ENCODE measurements at places on chromosomes 7 and 10.

- no peak for DNase-seq
Measured at GRCh38 chr7:29308424-29308823, 113.8 kb downstream of the CHN2 start.

DNA sequence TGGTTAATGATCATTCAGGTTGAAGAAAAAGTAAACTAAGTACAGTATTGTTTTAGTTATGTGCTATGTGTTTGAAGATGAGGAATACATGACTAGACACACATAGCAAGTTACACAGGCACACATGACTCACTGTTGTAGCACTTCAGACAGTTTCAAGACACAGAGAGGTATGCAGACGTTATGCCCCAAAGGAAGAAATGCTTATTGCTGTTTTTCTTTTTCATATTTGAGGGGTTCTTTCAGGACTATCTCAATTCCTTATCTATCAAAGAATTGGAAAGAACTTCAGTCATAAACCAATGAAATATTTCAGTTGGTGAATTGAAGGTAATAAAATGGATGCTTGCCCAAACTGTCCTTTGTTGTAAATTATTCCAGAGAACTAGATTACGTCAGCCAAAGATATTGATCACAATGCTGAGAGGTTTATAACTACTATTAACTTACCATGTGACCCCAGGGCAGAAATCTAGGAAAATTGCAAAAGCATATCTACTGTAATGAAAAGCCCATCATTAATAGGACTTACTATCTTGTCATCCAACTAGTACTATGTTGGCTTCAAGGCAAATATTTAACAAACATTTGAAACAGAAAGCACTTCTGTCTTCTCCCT lies 61.2 kb upstream of the CAPZA2 start:
- peak; percentile 81 for DNase-seq

GRCh38 chr10:60565492-60565891 lies 175.8 kb upstream of the ANK3 start:
- no peak for DNase-seq

- no peak for DNase-seq
Measured at GRCh38 chr10:109835257-109835656, 88.1 kb downstream of the XPNPEP1 start.

- DNase-seq = no peak
Measured at GRCh38 chr10:23192712-23193434, 761 bp downstream of the PTF1A start.

DNA sequence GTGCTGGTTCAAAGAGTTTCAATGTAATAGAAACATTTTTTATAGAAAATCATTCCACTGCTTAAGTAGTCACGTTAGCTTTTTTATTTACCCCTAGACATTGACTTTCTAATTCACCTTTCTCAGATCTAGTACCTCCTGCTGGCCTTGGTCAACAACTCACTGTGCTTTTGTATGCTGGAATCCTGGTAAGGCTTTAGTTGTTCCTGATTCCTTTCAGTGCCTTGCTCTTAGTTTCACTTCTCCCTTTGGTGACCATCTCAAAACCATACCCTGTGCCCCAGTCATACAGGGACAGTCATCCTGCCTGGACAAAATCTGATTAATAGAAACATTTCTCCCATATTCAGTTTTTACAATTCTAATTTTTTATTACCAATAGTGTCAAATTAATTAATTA lies 130.2 kb downstream of the GPR37 start:
- no peak for DNase-seq

- DNase-seq = no peak
Measured at GRCh38 chr7:20193242-20193777, 23.9 kb downstream of the MACC1 start.

- no peak for DNase-seq
Measured at GRCh38 chr10:114513381-114513792, 109.1 kb upstream of the AFAP1L2 start.

DNA sequence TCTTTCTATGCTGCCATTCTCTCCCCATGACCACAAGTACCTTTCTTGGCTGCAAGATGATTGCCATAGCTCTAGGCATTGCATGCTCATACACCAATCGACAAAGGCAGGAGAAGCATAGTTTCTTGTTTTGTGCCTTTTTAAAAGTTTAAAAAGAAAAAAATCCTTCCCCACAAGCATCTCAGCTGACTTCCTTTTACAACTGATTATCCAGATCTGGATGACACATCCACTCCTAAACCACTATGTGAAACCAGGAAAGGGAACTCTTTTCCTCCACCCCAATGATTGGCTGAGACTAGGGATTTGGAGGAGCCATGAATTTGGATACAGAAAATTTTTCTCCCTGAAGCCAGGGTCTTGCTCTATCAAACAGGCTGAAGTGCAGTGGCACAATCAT lies 14.5 kb upstream of the LRRC4 start:
- peak; percentile 33 for DNase-seq

- DNase-seq = peak; percentile 39
Measured at GRCh38 chr7:33719059-33719581, 186.2 kb upstream of the BMPER start.

DNA sequence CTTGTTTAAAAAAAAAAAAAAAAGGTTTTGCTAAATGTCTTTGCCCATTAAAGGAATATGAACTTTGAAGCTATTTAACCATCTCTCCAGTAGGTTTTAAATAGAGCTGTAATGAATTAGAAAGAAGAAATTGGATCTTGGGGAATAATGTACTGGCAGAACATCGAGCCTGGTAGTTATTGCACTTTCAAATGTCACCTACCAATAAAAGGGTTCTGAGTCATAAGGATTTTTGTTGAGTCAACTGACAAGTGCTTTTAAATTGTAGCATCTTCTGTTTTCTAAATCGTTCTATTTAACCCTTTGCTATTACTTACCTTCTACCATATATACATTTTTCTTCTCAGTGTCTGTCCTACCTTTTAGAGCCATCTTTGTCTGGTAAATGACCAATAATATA lies 10.7 kb downstream of the CUTC start:
- DNase-seq = peak; percentile 42

DNA sequence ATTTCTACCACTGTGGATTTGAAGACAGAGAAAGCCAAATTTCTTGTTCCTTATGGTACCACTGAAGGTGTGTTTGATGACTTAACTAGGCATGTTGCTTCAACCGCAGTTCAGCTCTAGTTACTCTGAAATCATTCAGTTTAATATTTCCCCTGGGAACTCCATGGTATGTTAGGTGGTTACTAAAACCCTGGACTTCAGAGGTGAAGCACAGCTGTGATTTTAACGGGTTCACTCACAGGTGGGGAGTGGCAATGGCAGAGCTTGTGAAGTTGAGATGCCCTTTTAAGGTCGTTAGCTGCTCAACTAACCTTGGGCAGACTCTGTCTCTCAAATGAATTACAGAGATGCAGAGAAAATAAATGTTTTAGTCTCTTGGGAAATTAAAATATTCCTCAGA lies 163.6 kb upstream of the PHYHIPL start:
- DNase-seq = no peak

DNA sequence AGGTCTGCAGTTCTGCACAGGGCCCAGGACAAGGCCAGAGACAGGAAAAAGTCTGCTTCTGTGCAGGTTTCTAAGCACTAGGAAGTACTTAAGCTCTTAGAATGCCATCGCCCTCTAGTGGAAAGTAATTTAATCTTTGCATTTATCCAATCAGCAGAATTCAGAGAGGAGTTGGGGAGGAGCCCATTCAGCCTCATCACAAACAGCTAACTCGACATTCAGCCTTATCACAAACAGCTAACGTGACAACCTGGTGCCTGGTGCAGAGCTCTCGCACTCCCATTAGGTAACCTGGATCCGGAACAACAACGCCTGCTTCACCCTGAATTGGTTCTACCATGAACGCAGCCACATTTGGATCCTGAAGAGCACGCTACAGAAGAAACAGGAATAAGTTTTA lies 15.2 kb downstream of the OAT start:
- peak; percentile 79 for DNase-seq

DNA sequence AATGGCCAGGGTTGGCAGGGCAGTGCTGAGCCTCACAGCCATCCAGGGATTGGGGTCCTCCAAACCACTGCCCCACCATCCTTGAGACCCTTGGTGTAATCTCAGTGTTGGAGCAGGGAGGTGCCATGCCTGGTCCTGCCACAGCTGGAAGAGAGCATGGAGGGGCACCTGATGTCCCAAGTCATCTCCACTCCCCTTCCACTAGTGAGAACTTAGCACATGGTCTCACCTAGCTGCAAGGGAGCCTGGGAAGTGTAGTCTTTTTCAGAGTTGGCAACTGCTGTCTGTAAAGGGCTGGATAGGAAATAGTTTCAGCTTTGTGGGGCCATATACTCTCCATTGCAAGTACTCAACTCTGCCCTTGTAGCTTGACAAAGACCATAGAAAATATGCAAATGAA lies 238.7 kb downstream of the RPS24 start:
- no peak for DNase-seq

DNA sequence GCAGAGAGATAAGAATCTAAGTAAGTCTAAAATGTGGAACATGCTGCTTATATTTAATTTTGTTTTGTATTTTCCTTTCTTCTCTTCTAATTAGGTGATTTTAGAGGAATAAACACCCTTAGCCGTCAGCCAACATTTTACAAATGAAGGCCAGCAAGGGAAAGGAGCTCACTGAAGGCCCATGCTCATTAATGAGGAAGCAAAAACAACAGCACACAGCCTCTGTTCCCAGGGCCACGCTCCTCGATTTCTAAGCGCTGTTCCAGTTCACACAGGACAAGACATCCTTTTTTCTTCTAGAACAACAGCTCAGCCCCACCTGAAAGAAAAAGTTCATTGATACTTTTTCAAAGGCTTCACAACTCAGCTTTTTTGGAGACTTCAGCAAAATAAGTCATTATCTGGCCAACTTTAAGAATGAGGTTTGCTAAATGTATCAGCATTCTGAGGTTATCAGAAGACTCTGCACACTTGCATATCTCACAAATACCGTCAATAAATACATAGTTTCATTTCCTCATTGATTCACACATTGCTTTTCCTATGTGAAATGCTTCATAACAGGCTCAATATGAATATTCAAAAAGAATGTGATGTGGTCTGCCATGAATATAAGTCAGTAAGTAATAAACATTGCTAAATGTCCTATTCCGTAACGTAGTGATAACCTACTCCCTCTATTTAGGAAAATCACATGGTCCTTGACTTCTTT lies 34.8 kb upstream of the SFMBT2 start:
- no peak for DNase-seq

- no peak for DNase-seq
Measured at GRCh38 chr10:72459301-72459700, 104.6 kb upstream of the DNAJB12 start.

DNA sequence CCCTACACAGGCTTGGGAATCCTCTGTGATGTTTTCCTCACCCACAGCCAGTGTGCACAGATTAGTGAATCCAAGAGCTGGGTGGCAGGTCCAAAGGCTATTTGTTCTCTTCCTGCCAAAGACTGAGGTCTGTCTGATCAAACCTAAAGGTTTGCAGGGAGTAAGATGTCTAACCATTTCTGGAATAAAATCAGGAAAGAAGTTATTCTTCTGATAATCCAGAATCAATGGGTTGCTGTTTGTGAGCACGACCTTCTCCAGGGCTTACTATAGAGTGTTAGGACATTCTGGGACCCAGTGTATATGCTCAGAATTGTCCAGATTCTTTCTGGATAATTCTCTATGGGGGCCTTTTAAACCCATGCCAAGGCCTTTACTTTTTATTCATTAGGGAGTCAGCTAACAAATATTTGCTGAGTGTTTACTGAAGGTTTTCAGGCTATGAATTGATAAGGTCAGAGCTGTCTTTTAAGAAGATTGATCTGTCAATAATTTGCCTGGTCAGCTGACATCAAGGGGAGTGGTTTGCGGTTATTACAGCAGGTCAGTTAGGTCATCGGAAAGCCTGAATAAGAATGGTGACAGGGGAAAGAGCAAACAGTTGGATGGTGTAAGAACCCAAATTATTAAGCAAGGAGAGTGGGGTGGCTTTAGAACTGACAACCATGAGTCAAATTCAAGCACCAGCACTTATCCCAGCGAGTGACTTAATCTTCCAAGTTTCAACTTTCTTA lies 7.5 kb upstream of the TECTB start:
- no peak for DNase-seq

DNA sequence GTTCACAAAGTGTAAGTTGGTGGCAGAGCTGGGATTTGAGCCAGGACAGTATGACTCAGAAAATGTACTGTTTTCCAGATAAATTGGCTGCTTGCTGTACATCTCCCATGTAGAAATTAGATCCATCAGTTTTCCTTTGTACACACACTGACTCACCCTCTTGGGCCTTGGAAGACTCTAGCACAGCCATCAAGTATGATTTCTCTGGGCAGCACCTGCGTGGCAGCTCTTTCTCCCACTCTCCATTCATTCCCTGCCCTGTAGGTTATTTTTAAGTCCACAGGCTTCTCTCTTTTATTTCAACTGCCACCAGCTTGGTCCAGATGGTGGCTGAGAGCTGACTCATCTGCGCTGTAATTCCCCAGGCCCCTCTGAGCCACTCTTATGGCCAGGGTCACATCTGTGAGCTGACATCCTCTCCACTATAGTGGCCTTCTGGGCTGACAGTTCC lies 28.3 kb upstream of the SDK1 start:
- no peak for DNase-seq

GRCh38 chr10:29617880-29618340 lies 16.9 kb downstream of the SVIL start:
- no peak for DNase-seq
